ENCODE measurements at places on chromosomes 16 and 17.
A peak's percentile ranks its signal among the peaks of the same experiment; 100 is the strongest.

DNA sequence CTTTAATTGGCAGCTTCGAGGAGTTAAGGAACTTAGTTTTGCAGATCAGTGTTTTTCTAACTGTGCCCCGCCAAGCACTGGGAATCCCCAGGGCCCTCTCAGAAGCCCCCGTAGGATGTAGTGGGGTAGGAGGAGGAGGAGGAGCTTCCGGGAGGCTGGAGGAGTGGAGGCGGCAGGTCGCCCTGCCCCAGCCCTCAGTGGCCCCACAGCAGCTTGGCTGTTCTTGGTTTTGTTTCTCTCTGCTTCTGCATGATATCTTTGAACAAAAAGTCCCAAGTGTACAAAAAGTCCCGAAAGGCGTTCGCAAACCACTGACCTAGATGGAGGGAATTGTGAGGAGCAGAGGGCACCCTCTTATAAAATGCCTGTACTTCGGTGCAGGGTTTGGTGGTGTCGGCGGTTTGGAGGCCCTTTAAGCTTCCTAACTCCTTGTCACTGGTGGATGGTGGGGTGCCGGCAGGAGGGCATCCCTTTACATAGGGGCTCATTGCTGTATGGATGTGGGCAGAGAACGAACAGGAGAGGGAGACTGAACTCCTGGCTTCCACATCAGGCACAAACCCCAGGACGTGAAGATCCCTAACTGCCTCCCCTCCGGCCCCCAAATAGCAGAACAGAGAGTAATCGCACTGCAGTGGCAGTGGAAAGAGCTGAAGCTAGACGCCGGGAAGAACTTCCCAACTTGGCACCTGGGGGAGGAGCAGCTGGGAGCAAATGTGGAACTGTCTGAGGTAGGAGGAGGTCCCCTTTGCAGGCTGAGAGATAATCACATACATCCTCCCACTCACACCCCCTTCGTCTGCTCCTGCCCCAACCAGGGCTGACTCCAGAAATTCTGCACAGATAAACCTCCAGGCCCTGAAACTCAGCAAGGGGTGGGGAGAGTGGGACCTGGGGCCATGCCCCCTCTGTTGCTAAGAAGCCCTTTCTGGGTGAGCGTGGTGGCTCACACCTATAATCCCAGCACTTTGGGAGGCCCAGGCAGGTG is 20.1 kb downstream of the EPOP start:
- peak; percentile 34 for DNase-seq

DNA sequence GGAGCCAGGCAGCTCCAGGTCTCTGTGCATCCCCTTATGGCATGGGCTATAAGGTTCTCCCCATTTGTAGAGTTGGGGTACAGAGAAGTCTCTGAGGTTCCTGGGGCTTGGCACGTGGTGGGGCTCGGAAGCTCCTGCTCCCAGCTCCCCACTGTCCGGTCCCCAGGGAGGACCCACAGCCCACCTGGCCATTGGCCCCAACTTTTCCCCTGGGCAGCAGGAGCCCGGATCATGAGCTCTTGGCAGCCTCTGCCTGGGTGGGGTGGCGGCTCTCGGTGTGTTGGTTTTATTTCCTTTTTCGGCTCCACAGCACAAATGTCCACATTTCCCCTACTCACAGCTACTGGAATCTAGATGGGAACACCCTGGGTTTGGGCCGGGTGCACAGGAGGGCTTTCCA is 30.5 kb downstream of the GSE1 start:
- no peak for DNase-seq

DNA sequence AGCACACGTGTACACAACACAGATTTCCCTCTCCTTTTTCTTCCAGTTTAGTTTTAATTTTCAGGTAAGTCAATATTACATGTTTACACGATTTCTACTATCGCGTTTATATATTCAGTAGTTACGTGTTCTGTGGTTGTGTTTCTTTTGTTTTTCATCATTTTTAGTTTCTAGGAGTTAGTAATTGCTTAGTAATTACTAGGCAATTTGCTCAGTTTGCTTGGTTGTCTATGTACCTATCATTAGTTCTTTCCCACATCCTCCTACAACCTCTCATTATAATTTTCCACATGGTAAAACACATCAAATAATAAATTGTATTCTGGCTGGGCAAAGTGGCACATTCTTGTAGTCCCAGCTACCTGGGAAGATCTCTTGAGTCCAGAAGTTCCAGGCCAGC is 24.6 kb upstream of the GUCY2D start:
- no peak for DNase-seq

- no peak for DNase-seq
These were observed 197.3 kb downstream of the CEP112 start for GRCh38 chr17:65994679-65995078.

DNA sequence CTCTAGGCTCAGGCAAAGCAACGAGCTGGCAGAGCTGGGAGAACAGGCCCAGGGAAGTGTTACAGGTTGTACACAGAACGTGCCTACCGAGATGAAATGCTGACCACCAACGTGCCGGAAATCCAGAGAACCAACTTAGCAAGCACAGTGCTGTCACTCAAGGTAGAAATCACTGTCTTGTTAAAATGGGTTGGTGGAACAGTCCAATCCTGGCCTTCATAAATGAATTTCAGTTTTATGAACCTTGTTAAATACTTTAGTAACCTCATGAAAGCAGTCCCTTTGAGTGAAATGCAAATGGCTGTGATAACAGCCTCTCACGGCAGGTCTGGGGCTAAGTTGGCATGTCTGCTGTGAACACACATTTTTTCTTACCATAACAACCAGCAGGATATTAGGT is 29.0 kb downstream of the ETV4 start:
- DNase-seq, result no peak

- DNase-seq, result no peak
These were observed 63.0 kb upstream of the CLEC18A start for GRCh38 chr16:69888005-69888590.

GRCh38 chr16:87570572-87570937 is 31.8 kb upstream of the JPH3 start:
- DNase-seq, result no peak

- no peak for DNase-seq
These were observed 397.7 kb upstream of the TNRC6C start for GRCh38 chr17:77560841-77561240.

GRCh38 chr17:80943346-80944145 is 48.1 kb upstream of the CHMP6 start:
- peak; percentile 2 for DNase-seq

GRCh38 chr16:23296994-23297393 is 5.1 kb upstream of the SCNN1B start:
- peak; percentile 48 for DNase-seq

DNA sequence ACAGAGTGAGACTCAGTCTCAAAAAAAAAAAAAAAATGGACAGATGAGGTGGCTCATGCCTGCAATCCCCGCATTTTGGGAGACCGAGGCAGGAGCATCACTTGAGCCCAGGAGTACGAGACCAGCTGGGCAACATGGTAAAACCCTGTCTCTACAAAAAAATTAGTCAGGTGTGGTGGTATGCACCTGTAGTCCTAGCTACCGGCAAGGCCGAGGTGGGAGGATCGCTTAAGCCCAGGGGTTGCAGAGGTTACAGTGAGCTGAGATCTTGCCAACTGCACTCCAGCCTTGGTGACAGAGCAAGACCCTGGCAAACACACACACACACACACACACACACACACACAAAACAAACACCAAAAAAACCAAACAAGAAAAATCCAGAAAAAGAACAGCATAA is 7.7 kb upstream of the ENGASE start:
- no peak for DNase-seq

GRCh38 chr17:82843904-82844680 is 4.3 kb upstream of the ZNF750 start:
- no peak for DNase-seq

GRCh38 chr17:17264430-17264829 is 16.6 kb downstream of the COPS3 start:
- DNase-seq, result no peak

- no peak for DNase-seq
These were observed 14.7 kb downstream of the C1QTNF1 start for GRCh38 chr17:79038545-79039135.

- no peak for DNase-seq
These were observed 60.9 kb upstream of the TNRC6A start for GRCh38 chr16:24668481-24669061.

GRCh38 chr17:5118219-5118618 is 2.4 kb downstream of the USP6 start:
- DNase-seq, result no peak

- peak; percentile 54 for DNase-seq
These were observed 25.3 kb upstream of the KSR1 start for GRCh38 chr17:27430882-27431491.

GRCh38 chr17:17685775-17686291 is 4.6 kb downstream of the RAI1 start:
- DNase-seq, result no peak

- no peak for DNase-seq
These were observed 7.9 kb downstream of the ELMO3 start for GRCh38 chr16:67206838-67207248.

GRCh38 chr16:85574672-85575475 is 38.2 kb upstream of the GSE1 start:
- DNase-seq, result no peak

- DNase-seq, result no peak
These were observed 2.2 kb upstream of the TBX4 start for GRCh38 chr17:61449707-61450640.

GRCh38 chr17:16909472-16910246 is 62.3 kb downstream of the TNFRSF13B start:
- no peak for DNase-seq

DNA sequence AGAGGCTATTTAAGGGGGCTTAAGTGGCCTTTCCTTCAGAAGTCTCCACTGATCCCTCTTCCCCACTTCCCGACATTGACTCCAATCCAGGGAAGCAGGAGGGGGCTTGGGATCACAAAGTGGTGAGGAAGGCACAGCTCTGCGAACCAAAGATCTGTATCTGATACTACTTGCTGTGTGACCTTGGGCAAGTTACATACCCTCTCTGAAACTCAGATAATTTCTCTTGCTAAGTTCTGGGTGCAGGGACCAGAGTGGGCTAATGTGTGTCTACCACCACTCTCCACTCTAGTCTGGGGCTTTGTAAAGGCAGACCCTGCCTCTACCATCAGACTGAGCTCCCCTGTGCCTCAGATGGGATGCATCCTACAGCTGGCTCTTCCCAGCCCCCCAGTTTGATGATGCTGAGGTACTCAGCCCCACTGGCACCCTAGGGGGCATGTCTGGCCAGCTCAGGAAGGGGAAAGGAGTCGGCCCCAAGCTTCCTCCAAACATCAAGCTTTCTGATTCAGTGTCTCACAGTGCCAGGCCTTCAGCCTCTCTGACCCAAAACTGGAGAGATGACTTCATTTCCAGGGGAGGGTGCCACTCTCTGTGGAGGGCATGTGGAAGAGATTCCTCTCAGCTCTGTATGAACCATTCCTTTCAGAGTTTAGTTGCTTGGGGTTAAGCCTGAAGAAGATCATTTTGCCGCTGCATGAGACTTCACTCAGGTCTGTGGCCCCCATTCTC is 10.9 kb downstream of the DLX4 start:
- DNase-seq, result no peak

DNA sequence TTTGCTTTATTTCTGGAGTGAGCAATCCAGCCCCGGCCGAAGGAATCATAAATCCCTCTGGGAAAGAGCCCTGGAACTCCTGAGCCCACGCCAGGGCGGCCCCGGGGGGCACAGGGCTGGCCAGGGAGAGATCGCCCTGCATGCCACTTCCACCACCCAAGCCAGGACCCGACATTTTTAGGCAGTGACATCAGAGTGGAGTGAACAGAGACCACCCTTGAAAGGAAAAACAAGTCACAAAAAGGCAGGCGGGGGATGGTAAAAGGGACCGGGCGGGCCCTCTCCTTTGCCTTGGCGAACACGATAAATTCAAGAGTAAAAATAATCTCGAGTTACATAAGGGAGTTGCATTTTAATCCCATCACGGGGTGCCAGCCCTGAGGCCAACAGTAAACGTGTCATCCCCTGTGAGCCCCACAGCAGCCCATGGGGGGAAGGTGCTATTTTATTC is 284.1 kb downstream of the C16orf95 start:
- DNase-seq, result no peak

- DNase-seq, result peak; percentile 38
These were observed 2.2 kb downstream of the MAPK8IP3 start for GRCh38 chr16:1708083-1708767.

DNA sequence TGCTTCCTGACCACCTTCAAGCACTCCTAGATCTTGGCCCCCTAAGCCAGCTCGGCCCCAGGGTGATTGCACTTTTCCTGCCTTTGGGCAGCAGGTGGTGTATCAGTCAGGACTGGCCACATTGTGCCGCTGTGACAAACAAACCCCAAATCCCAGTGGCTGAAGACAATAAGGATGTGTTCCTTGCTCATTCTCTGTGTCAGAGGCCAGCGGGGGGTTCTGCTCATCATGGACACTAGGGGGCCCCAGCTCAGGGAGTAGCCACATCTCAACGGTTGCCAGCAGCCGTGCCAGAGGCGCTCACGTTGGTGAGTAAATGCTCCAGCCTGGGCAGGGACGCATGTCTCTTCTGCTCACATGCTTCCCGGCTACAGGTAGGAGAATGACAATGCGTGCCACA is 60.4 kb downstream of the ZDHHC7 start:
- DNase-seq, result no peak

GRCh38 chr16:88170528-88170991 is 212.2 kb upstream of the ZNF469 start:
- DNase-seq, result no peak

DNA sequence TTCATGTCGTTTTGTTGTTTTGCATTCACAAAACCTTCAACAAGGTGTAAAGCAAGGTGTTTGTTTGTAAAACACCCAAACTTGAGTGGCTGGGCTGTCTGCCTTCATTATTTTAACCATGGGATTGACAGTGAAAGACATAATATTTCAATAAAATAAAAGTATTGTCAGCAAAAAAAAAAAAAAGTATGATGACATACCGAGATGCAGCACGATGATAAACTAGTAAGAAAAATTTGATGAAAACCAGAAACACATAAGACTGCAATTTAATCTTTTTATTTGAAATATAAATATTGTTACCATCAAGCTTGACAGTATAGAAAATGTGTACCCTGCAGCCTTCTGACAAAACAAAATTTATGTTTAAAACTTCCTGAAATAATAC is 419.3 kb upstream of the DYNLRB2 start:
- no peak for DNase-seq

DNA sequence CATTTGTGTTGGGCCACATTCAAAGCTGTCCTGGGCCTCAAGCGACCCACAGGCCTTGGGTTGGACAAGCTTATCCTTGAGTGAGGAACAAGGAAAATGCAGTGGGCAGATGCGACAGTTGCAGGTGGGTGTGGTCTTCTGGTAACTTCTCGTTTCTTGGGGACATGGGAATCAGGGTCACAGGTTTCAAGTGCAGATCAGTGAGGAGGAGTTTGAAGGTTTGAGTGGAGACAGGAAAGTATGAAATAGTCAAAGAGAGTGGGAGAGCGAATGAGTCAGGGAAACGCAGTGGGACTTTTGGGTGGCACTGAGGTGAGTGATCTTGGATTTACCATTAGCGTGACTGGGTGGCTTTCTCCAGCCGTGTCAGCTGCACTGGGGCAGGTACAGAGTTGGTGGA is 15.4 kb upstream of the CCL22 start:
- DNase-seq, result no peak
